Uterine smooth muscle cell (primary cell): ENCODE measurements at places on chromosomes 5 and 9. TPM values are rescaled to one million over a fixed set of nuclear protein-coding genes. Genes with fewer than 3 reads are reported as not detected.

PCDHB8 gene
- 0.11 and 0.25 TPM in 2 replicates for total RNA-seq

ZNF883 gene
- total RNA-seq, result 1.2 and 2.2 TPM in 2 replicates

ZNF366 gene
- total RNA-seq, result under 0.01 TPM in 1 of 2 replicates, not detected in the other

CYLC2 gene
- total RNA-seq, result not detected in 2 replicates

CCL27 gene
- 0.11 TPM in 1 of 2 replicates, not detected in the other for total RNA-seq

CATSPER3 gene
- total RNA-seq, result 0.12 and 0.22 TPM in 2 replicates

PHF24 gene
- total RNA-seq, result under 0.01 and 0.11 TPM in 2 replicates

PDZD2 gene
- total RNA-seq, result 0.25 and 0.44 TPM in 2 replicates

RMRP gene
- total RNA-seq, result 11,544 and 12,668 TPM in 2 replicates
